ENCODE measurements at places on chromosomes 11 and 22.
A peak's percentile ranks its signal among the peaks of the same experiment; 100 is the strongest.

DNA sequence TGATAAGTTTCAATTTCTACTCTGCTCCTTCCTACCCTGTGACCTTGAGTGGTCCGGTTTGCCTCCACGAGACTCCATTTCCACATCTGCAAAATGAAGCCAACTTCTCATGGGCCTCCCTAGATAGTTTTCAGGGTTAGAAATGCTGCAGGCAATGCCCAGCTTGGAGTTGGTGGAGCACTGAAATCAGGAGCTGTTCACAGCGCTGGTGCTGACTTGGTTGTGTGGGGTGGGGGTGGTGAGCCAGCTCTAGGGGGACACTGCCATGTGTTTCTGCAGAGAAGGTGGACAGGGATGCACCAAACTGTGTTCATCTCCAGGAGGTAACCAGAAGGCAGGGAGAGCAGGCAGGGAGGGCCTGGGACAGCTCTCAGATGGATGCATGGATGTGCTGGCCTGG is 37.0 kb downstream of the SGSM1 start:
- DNase-seq: peak; percentile 10

DNA sequence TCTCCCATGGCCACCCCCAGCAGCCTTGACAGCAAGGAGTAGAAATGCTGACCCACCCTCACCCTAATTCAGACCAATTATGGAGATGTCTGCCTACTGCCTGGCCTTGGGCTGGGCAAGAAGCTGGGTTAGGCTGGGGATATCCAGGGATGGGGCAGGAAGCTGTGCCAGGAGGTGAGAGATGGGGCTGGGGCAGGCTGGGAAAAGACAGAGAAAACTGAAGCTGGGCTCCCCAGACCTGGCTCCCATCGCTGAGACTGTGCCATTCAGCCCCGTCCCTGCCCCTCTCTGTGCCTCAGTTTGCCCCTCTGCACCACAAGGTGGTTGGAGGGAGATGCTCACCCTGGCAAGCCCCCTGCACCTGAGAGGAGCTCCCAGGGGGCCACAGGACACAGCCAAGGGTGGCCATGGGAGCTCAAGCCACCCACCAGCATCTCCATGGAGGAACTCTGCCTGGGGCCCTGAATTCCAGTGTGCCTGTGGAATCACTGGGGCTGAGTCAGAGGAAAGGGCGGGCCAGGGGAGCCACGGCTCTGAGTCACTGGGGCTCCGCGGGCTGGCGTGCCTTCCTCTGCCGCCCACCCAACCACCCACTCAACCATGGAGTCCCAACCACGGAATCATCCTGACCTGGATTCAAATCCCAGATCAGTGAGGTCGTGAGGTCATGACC is 6.0 kb upstream of the CARD10 start:
- DNase-seq: peak; percentile 90

GRCh38 chr22:50605613-50606074 is 5.1 kb downstream of the MAPK8IP2 start:
- no peak for DNase-seq

GRCh38 chr22:35792506-35792905 is 74.8 kb downstream of the APOL5 start:
- no peak for DNase-seq

DNA sequence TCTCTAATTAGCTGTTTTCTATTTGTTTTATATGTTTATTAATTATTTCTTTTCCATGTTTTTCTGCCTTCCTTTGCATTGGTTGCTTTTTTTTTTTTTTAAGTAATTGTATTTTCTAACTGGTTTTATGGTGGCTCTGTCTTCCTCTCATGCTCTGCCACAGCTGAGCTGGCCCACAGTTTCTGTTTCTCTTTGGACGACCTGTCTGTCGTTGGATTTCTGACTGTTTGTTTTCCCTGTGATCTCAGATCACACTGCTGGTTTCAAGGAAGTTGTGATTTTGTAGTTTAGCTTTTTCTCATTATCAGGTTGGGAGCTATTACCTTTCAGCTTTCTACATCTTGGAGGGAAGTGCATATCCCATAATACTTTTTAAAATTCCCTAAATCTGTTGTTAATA is 15.9 kb upstream of the OR6M1 start:
- no peak for DNase-seq

DNA sequence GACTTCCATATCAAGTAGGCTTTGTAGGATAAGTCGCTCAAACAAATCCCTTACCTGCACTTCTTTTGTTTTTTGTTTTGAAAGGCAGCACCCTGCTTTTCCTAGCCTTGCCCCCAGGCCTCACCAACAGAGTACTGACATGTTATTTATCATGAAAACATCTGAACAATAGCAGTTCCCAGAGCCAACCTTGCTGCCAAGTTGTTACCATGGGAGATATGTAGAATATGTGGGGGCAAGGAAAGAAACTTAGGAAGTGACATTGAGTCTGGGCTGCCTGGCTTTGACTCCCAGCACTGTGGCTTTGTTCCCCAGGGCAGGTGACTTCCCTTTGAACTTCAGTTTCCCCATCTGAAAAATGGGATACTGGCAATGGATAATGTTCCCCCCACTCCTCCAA is 53.4 kb upstream of the CRYBB3 start:
- DNase-seq: no peak

DNA sequence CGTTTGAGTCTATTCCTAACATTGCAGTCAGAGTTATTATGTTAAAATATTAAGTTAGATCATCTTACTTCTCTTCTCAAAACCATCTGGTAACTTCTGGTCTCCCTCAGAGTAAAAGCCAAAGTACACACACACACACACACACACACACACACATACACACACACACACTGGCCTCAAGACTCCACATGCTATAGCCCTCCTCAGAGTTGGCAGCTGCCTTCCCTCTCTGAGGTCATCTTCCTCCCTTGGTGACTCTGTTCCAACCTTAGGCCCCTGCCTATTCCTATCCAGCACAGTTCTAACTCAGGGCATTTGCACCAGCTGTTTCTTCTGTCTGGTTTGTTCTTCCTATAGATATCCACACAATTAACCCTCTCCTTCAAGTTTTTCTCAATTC is 272.0 kb upstream of the SESN3 start:
- no peak for DNase-seq

GRCh38 chr22:48708558-48709245 is 1119.0 kb downstream of the BRD1 start:
- DNase-seq: no peak

GRCh38 chr11:60477035-60477445 is 15.5 kb upstream of the MS4A12 start:
- no peak for DNase-seq

- DNase-seq: no peak
Observed at GRCh38 chr22:49090061-49090852, 737.4 kb downstream of the BRD1 start.

DNA sequence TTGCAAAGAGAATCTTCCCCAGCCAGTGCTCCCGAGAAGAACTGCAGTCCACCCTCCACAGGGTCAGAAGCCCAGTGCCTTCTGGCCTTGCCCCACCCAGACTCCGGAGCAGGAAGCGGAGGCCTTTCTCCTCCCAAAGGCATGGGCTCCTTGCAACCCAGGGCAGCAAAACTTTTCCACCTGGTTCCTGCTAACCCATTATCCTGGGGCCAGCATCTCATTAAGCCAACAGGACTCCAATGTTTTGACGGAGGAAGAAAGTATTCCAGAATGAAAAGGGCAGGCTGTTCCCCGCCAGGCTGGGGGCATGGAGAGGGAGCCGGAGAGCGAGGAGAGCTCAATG is 88.1 kb downstream of the RTL6 start:
- no peak for DNase-seq

- DNase-seq: no peak
Observed at GRCh38 chr11:34546511-34547209, 33.1 kb upstream of the ELF5 start.

GRCh38 chr11:104001561-104002056 is 34.8 kb upstream of the DDI1 start:
- DNase-seq: peak; percentile 30

DNA sequence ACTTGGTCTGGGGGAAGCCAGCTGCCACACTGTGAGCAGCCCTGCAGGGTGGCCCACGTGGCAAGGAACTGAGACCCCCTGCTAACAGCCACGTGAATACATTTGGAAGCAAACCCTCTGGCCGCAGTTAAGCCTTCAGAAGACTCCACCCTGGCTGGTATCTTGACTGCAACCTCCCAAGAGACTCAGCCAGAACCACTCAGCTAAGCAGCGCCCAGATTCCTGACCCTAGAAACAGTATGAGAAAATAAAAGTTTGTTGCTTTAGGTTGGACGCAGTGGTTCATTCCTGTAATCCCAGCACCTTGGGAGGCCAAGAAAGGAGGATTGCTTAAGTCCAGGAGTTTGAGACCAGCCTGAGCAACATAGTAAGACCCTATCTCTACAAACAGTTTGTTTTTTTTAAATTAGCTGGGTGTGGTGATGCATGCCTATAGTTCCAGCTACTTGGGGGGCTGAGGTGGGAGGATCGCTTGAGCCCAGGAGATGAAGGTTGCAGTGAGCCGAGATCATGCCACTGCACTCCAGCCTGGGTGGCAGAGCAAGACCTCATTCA is 8.7 kb downstream of the ZMAT5 start:
- DNase-seq: no peak

- no peak for DNase-seq
Observed at GRCh38 chr11:113193016-113193415, 121.4 kb upstream of the TTC12 start.

GRCh38 chr22:42307806-42308563 is 37.5 kb upstream of the TCF20 start:
- DNase-seq: no peak

- DNase-seq: no peak
Observed at GRCh38 chr11:860234-861104, 17.8 kb downstream of the TSPAN4 start.

GRCh38 chr22:46192210-46192993 is 42.1 kb downstream of the PPARA start:
- no peak for DNase-seq

- DNase-seq: peak; percentile 52
Observed at GRCh38 chr22:32469799-32470212, 4.8 kb upstream of the FBXO7 start.

DNA sequence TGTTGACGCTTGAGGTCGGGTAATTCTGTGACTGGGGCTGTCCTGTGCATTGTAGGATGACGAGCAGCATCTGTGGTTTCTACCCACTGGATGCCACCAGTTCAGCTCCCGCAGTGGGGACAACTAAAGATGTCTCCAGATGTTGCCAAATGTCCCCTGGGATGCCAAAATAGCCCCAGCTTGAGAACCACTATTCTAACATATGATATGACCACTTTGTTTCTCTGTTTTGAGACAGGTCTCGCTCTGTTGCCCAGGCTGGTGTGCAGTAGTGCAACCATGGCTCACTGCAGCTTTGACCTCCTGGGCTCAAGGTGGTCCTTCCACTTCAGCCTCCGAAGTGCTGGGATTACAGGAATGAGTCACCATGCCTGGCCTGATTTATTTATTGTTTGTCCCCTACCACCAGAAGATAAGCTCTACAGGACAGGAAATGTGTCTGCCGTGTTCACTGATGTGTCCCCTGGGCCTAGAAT is 4.4 kb upstream of the MEN1 start:
- DNase-seq: no peak

DNA sequence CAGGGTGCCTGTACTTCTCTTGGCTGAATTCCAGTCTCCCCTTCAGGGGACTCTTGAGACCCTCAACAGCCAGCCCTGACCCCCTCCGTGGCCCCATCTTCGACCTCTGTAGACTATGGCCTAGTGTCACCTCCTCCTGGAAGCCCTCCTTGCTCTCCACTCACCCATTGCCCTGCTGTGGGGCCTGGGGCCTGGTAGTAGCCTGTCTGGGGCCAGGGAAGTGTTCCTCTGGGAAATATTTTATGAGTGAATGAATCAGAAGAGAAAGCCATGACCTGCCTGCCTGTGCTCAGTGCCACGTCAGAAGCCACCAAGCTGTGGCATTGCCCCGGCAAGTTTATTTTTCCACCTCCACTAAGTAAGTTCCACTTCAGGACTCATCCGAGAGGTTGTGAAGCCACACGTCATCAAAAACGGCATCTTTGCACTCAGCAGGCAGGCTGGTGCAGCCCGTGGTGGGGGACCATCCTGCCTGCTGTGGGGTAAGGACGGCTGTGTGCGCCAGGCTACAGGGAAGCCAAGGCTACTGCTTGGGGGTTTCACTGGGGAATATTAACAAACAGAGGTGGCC is 59.6 kb upstream of the PPARA start:
- peak; percentile 37 for DNase-seq

DNA sequence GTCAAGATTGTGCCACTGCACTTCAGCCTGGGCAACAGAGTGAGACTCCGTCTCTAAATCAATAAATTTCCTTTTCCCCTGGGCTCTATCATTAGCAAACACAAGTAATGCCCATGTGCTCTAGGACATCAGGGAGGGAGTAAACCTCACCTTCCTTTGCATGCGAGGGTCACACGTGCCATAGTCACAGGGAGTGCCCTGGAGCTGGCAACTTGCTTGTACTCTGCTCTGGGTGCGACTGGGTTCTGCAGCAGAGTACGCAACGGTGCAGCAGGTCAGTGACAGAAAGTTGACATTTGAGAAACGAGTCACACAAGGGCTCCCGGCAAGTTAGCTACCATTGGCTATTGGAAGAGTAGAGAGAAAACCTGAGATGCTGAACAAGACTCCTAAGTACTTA is 32.6 kb upstream of the CHKA start:
- DNase-seq: no peak

DNA sequence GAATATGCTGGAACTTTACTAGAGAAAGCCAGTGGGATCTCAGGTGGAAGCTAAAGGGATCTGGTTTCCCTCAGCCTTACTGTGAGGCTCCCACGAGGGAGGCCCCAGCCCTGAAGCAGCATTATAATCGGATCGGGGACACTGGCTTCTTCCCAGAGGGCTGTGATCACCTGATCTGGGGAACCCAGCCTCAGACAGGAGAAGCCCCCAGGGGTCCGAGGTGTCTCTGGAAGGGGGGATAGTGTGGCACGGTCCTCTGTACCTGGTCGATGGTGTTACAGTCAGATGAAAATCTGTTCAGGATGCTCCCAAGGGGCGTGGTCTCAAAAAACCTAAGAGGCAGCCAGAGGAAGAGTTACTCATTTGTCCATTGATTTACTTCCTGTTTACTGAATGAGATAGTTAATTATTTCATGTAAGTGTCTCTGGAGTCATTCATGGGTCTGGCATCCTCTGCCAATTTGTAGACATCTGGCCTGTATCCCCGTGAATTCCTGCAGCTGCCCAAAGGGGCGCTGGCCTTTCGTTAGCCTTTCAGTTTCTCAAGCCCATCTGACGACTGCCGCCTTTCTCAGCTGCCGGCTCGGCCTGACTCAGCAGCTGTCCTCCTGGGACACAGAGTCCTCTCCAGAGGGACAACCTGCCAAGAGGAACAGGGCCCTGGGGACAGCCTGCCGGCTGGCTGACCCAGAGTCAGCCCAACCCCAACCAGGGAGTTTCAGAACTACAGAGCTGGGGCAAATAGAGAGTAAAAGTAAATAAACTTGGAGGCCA is 17.0 kb upstream of the KCNJ11 start:
- peak; percentile 16 for DNase-seq

GRCh38 chr11:102260241-102260640 is 57.0 kb upstream of the BIRC3 start:
- peak; percentile 92 for DNase-seq
